H1 (cell line): ENCODE measurements at places on chromosomes 3 and 15. TPM values are rescaled to one million over a fixed set of nuclear protein-coding genes. Genes with fewer than 3 reads are reported as not detected.

DNA sequence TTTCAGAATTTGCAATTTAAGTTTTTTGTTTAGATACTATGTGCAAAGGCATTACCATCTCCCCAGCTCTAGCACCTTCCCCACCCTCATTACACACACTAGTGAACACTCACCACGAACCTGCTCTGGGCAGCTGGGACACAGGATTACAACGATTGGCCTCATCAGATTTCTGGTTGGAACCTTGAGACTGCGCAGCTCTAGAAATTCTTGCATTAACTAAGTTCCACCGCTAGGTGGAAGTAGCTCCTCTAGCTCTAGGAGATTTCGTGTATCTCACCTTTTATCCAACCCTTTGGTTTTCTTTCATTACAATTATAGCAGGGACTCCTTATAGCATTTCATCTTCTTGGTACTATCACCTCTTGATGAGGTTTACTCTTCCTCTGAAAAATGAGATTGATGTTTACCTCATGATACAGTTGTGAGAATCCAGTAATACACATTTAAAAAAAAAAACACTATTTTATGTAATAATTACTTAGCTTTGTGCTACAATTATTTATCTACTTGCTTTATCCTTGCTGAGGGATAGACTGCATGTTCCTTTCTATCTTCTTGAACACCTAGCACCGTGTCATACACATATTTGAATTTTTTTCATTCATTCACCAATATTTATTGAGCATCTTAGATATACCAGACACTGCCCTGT lies 28.7 kb upstream of the PLOD2 start:
- no peaks in the 10 kb centered on the region for H3K27me3 ChIP-seq
- peak; percentile 48 for DNase-seq
- H3K4me1 ChIP-seq = no peaks in the 10 kb centered on the region
- H3K4me3 ChIP-seq = no peak overlapping the region

DNA sequence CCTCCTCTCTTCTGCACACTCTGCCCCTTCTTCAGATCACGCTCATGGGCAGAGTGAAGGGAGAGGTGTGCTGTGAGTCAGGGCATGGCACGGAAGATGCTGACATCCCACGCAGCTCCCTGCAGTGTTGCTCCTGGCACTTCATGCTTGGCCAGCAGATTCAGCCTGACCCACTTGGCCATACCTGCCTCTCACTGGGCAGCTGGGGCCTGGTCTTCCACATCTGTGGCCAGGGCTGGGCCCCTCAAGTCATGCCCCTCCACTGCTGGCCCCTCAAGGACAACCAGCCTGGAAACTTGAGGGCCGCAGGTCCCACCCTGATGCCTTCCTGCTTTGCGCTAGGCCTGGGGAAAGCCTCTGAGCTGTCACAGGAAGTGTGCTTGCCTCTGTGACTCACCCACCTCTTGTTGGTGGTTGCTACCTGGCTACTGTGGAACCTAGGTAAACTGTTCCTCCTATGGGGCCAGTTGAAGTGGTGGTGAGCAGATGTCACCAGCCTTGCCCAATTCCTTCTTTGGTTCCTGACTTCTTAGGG lies 48.7 kb downstream of the BSN start:
- H3K27ac ChIP-seq = no peak overlapping the region
- H3K36me3 ChIP-seq = no peaks in the 10 kb centered on the region
- no peak for DNase-seq
- H3K4me1 ChIP-seq = no peaks in the 10 kb centered on the region
- H3K4me3 ChIP-seq = no peak overlapping the region

- no peaks in the 10 kb centered on the region for H3K27me3 ChIP-seq
- H3K4me3 ChIP-seq = no peak overlapping the region
- H3K4me1 ChIP-seq = no peaks in the 10 kb centered on the region
- no peaks in the 10 kb centered on the region for H3K36me3 ChIP-seq
These were observed 130.9 kb upstream of the SATB1 start for GRCh38 chr3:18556001-18556408.

DNA sequence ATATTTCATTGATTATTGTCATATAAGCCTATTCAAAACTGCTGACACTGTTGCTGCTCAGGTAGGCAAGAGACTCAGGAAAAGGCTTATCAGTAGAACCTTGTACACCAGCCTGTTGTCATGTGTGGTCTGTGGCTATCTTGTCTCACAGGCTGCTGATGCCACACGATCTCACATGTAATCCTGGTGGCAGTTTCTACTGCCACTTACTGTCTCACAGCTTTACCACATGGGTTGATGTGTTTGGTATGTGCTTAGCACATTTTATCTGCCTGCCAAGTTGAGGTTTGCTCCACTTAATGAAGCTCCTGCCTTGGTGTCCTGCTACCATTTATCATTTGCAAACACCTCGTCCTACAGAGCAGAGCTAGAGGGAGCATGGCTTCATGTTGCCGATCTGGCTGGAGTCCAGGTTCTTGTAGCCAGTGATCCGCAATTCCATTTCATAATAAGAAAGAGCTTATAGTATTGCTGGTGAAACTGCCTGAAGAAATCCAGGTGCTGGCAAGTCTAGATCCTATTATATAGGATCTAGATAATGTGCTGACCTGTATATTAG lies 637.9 kb downstream of the NLGN1 start:
- no peak overlapping the region; the same call in 1 of the 2 replicates for H3K27ac ChIP-seq
- no peak for DNase-seq
- no peaks in the 10 kb centered on the region for H3K27me3 ChIP-seq
- H3K4me1 ChIP-seq = no peaks in the 10 kb centered on the region
- no peak overlapping the region for H3K4me3 ChIP-seq
- no peaks in the 10 kb centered on the region for H3K36me3 ChIP-seq

- H3K4me1 ChIP-seq = peaks cover 6% of the 10 kb centered on the region; the same call in 1 of the 2 replicates
- no peak for DNase-seq
- H3K36me3 ChIP-seq = no peaks in the 10 kb centered on the region
These were observed 39.9 kb upstream of the PRTG start for GRCh38 chr15:55782901-55783300.

- no peaks in the 10 kb centered on the region for H3K36me3 ChIP-seq
- H3K4me1 ChIP-seq = peaks cover 2% of the 10 kb centered on the region
- H3K4me3 ChIP-seq = no peak overlapping the region
- DNase-seq = no peak
These were observed 29.5 kb downstream of the CLEC3B start for GRCh38 chr3:45055411-45056143.

DNA sequence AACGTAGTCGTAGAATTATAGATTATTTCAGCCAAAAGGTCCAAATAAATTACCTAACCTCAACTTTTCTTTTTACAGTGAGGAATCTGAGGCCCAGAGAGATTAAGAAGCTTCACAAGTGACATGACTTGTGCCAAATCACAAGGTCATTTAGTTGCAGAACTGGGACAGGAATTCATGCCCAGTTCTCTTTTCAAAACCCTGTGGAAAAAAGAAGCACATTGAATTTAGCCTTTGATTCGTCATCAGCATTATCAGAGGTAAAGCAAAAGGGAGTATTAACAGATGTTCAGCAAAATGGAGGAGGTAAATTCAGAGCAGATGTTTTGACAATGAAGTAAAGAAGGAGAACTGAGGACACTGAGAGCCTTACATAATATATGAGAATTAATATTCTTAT lies 4.5 kb downstream of the SERPINI2 start:
- no peaks in the 10 kb centered on the region for H3K27me3 ChIP-seq
- no peak overlapping the region for H3K4me3 ChIP-seq
- DNase-seq = no peak
- no peaks in the 10 kb centered on the region for H3K36me3 ChIP-seq
- no peaks in the 10 kb centered on the region for H3K4me1 ChIP-seq
- no peak overlapping the region for H3K27ac ChIP-seq

DNA sequence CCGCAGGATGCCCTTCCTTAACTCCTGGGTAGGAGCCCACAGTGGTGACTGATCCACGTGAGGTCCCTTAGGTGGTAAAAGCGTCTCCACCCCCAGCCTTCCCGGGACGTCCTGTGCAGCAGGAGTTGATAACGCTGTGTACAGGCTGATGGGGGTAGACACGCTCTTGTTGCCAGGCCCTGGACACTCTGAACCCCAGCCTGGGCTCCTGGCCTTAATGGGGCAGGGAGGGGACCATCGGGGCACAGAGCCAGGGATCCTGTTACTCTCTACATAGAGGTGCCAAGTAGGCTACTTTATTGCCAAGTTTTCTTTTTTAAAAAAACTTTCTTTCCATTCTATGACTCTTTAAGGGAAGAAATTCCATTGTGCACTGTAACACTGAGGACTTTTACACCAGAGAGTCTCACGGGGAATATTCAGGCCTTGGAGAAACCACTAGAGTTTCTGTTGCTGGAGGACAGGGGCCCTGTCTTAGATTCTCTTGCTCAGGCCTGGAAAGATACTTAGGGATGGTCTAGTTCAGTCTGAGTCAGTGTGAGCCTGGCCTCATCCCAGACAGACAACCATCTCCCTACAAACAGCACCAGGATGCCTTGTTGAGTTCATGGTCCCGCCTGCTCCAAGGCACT lies 104.3 kb upstream of the RNU6-1 start:
- H3K27me3 ChIP-seq = no peaks in the 10 kb centered on the region
- H3K27ac ChIP-seq = no peak overlapping the region
- H3K36me3 ChIP-seq = no peaks in the 10 kb centered on the region
- no peak for DNase-seq
- peaks cover 6% of the 10 kb centered on the region; the same call in 1 of the 2 replicates for H3K4me1 ChIP-seq

DNA sequence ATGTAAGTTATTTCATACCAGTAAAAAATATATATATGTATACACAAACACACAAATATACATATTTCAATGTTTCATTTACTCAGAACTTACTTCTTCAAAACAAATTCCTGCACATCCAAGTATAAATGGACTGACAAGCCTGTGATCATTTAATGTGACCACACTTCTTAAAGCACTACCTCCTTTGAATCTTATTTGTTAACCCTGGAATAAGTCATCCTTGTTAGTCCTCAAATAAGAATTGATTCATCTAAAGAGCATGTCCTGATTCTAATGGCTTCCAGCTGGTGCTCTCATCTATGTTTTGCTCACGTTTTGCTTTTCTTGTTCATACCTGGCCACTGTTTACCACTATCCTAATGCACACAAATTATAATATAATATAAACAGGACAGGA lies 103.9 kb upstream of the UBP1 start:
- H3K27ac ChIP-seq = no peak overlapping the region
- H3K4me1 ChIP-seq = no peaks in the 10 kb centered on the region
- DNase-seq = no peak
- no peaks in the 10 kb centered on the region for H3K27me3 ChIP-seq
- no peaks in the 10 kb centered on the region; the same call in 1 of the 2 replicates for H3K36me3 ChIP-seq

DNA sequence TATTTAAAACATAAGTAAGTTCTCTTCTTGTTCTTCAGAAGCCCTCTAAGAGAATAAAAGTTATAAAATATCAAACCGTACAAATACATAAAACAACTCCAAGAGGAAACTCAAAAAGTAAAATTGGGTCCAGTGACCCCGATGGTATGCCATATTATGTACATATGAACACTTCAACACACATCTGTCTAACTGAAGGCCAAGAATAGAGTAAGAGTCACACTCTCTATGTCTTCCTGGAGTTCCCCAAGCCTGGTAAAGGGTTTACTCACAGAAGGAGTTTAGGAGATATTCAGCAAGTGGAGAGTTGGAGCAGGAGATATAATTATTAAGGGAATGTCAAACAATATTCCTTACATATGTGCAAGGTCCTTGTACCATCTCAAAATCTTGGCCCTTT lies 101.3 kb upstream of the EIF1B start:
- no peaks in the 10 kb centered on the region for H3K27me3 ChIP-seq
- H3K27ac ChIP-seq = no peak overlapping the region
- H3K4me1 ChIP-seq = no peaks in the 10 kb centered on the region
- no peaks in the 10 kb centered on the region for H3K36me3 ChIP-seq
- no peak overlapping the region for H3K4me3 ChIP-seq

DNA sequence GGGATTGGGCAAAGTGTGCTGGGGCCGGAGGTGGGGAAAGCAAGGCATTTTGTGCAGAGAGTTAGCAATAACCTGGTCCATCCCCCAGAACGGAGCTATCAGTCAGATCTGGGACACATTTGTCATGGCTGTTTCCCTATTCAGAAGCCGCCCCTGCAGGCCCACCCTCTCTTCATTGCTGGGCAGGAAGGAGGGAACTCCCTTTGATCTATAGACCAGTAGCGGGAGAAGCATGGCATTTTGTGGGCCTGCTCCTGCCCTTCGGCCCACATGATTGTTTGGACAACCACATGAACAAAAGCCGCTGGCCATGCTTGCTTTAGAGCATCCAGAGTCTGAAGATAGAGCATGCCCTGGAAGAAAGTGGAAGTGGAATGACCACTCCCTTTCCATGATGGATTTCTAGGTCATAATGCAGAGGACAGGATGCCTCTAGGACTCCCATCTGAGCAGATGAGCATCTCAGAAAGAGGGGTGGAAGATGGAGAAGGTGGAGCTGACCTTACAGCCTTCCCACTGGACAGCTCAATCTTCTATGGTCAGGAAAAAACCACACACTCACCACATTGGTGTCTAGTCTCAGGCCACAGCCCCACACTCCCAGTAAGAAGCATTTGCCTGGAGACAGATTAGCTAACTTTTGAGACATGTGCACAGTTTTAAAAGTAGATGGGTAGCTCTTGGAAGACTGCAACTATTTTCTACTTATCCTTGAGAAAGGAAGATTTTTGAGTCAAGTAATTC lies 11.9 kb upstream of the LRTM1 start:
- H3K4me3 ChIP-seq = no peak overlapping the region
- DNase-seq = no peak
- H3K27me3 ChIP-seq = no peaks in the 10 kb centered on the region
- peaks cover 6% of the 10 kb centered on the region for H3K4me1 ChIP-seq
- no peak overlapping the region for H3K27ac ChIP-seq

GRCh38 chr15:40906991-40907802 lies 12.9 kb downstream of the VPS18 start:
- peak overlapping the region; percentile 62 for H3K4me3 ChIP-seq
- H3K27me3 ChIP-seq = no peaks in the 10 kb centered on the region
- H3K4me1 ChIP-seq = peaks cover 9% of the 10 kb centered on the region
- peaks cover 10% of the 10 kb centered on the region for H3K36me3 ChIP-seq
- no peak overlapping the region for H3K27ac ChIP-seq

GRCh38 chr3:99862208-99862607 lies 44.5 kb downstream of the CMSS1 start:
- H3K27me3 ChIP-seq = no peaks in the 10 kb centered on the region; the same call in 1 of the 2 replicates
- H3K4me1 ChIP-seq = no peaks in the 10 kb centered on the region
- no peak overlapping the region for H3K27ac ChIP-seq
- no peak overlapping the region for H3K4me3 ChIP-seq
- no peaks in the 10 kb centered on the region for H3K36me3 ChIP-seq

- H3K27ac ChIP-seq = no peak overlapping the region
- no peaks in the 10 kb centered on the region for H3K27me3 ChIP-seq
- no peaks in the 10 kb centered on the region for H3K4me1 ChIP-seq
These were observed 27.3 kb downstream of the PARP16 start for GRCh38 chr15:65259367-65259797.

Gene CCR3
- not detected in 2 replicates for total RNA-seq

Gene LINS1
- total RNA-seq = 6.1 and 8.1 TPM in 2 replicates

Gene CYP1A1
- total RNA-seq = 0.11 and 0.35 TPM in 2 replicates

Gene CCDC174
- 11.9 and 14.1 TPM in 2 replicates for total RNA-seq

Gene ERICH6
- total RNA-seq = not detected in 2 replicates

Gene GXYLT2
- total RNA-seq = 3.9 and 5.6 TPM in 2 replicates

Gene FOXL2
- 2.2 and 2.4 TPM in 2 replicates for total RNA-seq

Gene CTXND1
- total RNA-seq = not detected in 2 replicates

Gene DUOXA2
- not detected in 2 replicates for total RNA-seq

Gene RBP2
- not detected in 2 replicates for total RNA-seq

Gene CPN2
- total RNA-seq = not detected in 2 replicates
